Activated gamma-delta T cell treated with anti-CD3 and anti-CD28 coated beads, Interleukin-2, amount 50 U/mL, for 16 hours (primary cell): ENCODE measurements at places on chromosomes 11 and 22.

DNA sequence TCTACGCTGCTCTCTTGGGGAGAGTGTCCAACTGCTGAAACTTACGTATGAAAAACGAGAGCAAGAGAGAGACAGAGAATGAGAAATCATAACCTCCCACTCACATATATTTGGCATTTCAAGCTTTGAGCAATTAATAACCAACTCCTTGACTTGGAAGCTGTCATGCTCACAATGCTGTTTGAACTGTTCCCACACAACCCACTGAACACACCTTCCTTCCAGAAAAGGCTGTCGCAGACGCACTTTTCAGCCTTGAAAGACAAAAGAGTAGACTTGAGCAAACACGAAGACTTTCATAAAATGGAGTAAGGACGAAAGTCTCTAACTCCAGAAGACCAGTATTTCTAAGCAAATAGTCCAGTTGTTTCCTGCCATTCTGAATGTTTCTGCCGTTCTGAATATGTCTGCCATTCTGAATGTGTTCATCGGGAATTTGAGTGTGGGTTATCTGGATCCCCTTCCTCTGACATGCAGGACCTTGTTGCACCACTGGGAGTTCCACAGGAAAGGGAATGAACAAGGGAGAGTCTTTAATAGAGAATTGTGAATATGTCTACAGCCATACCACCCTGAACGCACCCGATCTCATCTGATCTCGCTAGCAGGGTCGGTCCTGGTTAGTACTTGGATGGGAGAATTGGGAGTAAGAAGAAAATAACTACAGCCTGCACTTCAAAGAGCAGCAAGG lies 86.2 kb upstream of the BARX2 start:
- no peak for DNase-seq

DNA sequence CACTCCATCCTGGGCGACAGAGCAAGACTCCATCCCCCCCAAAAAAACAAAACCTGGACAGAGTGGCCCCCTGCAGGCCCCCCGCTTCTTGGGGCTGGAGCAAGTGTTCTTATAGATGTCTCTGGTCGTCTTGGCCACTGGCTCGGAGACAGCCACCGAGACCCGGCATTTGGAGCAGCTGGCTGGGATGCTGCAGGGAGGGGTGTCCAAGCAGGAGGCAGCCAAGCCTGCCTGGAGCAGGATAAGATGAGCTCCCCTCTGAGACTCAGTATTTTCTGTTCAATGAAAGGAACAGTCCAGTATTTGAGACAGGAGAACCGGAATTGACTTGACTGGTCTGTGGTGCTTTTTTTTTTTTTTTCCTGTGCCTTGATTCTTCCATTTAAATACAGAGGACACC lies 44.5 kb downstream of the BCR start:
- DNase-seq = no peak

DNA sequence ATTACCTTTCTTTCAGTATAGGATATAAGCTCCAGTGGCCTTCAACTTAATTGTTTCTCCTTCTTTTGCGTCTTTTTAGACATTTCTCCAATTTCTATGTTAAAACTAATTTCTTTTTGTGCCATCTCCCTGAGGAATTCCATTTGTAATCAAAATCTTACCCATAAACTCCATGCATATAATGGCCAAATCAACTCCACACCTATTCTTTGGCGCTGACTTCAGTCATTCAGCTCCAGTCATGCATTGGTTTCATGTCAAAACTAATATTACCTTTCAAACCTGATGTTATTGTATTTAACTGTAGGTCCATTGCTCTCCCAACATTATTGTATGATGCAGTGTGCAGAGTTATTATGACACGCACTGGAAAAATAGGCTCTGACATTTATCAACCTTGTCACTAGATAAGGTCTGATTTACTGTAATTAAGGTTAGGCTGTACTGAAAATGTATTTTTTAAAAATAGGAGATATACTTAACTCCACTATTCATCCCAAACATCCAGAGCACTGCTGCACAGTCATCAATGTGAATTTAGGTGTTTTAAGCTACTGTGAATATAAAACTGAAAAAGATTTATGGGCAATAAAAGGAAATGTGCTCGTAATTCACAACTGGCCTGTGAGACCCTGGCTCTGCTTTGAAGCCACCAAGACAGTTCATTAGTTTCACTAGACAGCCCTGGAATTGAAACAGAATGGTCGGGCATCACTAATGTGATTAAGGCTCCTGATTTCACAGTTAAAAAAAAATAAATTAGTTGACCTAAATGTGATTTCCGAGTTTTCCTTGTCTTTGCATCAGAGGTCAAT lies 180.6 kb upstream of the GRIA4 start:
- DNase-seq = no peak

GRCh38 chr11:112625814-112626213 lies 335.4 kb upstream of the NCAM1 start:
- no peak for DNase-seq

- no peak for DNase-seq
Observed at GRCh38 chr11:27464289-27464696, 8.3 kb downstream of the LGR4 start.
